Lung (tissue), 17 donors: ENCODE measurements at places on chromosomes 16 and 17. TPM values are rescaled to one million over a fixed set of nuclear protein-coding genes. Genes with fewer than 3 reads are reported as not detected.
A peak's percentile ranks its signal among the peaks of the same experiment; 100 is the strongest.

Gene MYL11
- total RNA-seq: not detected

Gene AMFR
- 86.1 TPM for total RNA-seq

Gene CACNG5
- total RNA-seq: not detected

Gene TMEM235
- 0.97 TPM for total RNA-seq

Gene SDR42E1
- 9.5 TPM for total RNA-seq

Gene ZPBP2
- total RNA-seq: not detected

DNA sequence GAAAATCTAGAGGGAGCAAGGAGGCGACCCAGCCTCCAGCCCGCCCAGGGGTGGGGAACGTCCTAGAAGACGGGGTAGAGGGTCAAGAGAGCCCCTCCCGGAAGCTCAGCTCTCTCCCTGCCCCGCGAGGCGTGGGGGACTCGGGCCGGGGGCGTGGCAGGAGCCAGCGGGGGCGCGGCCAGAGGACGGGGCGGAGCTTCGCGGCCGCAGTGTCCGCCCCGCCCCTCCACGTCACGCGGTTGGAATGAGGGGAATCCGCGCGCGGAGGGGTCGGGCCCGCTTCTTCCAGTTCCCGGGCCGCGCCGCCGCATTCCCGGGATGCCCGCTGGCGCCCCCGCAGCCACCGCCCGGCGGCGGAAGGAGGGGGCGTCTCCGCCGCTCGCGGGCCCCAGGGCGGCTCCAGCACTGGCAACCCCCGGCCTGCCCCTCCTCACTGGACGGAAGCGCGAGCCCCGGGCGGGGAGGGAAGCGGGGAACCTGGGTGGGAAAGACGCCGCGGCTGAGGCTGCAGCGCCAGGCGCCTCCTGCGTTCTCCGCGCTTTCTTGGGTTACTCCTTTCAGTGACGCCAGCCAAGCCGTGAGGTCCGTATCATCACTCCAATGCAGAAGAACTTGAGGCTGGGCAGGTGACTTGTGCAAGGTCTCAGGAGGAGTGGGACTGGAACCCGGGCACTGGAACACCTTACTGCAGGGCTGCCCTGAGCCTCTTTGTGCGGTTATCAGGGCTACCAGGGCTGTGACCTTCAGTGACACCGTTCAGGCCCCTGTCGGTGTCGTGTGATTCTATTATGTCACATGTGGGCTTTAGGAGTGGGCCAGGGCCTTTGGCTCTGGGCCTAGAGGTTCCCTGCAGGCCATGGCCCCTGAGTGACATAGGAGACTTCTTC is 4.3 kb downstream of the MYO1C start:
- DNase-seq: peak; percentile 93
- peak overlapping the region; percentile 94 for H3K27ac ChIP-seq
- no peaks in the 10 kb centered on the region for H3K36me3 ChIP-seq
- H3K27me3 ChIP-seq: no peaks in the 10 kb centered on the region

DNA sequence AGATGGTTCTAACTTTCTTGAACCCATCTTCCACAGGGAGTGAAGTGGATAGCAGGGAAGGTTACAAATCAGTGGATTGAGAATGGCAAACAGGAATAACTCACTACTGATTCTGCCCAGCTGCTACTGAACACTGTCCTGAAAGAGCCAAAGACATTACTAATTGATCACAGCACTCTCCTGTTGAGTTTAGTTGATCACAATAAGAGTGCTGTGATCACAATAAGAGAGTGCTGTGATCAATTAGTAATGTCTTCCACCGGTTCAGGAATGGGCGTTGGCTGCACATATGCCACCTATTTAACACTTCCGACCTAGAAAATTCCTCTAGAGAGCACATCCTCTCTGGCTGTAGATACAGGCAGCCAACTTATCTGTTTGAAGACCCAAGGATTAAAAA is 11.4 kb downstream of the CFAP97D1 start:
- H3K4me1 ChIP-seq: no peaks in the 10 kb centered on the region
- H3K36me3 ChIP-seq: no peaks in the 10 kb centered on the region
- H3K27me3 ChIP-seq: no peaks in the 10 kb centered on the region
- no peak overlapping the region for H3K27ac ChIP-seq

- H3K4me3 ChIP-seq: no peak overlapping the region
- no peaks in the 10 kb centered on the region for H3K36me3 ChIP-seq
- no peaks in the 10 kb centered on the region for H3K27me3 ChIP-seq
- no peak overlapping the region for H3K27ac ChIP-seq
- no peak for DNase-seq
Observed at GRCh38 chr17:4406386-4406785, 27.4 kb upstream of the SPNS3 start.

DNA sequence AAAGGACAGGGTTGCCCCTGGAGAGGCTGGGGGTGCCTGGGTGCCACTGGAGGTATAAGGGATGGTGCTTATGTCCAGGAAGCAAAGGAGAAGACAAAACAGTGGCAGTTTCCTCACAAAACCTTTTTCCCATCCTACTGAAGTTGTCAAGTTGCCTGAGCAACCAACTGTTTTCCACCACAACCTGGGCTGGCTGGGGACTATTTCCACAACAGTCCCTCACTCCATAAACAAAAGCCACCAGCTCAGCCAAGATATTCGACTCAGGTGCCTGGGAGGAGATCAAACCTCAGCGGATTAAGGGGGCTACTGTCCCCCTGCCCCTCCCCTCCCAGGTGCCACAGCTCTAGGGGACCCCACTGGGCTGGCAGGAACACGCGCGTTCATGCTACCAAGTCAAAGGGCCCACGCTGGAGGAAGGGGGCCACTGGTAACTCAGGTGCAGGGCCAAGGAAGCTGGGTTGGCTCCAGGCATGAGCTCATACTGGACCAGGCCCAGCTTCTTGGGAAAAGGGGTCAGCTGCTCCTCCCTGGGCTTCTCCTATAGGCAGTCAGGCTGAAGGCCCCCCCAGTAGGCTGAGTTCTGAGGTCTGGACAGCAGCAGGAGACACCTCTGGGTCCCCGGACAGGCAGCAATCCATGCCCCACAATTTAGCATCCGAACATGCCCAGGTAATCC is 45.7 kb upstream of the MRPS23 start:
- no peak overlapping the region for H3K4me3 ChIP-seq
- no peaks in the 10 kb centered on the region for H3K27me3 ChIP-seq
- DNase-seq: peak; percentile 53
- H3K36me3 ChIP-seq: no peaks in the 10 kb centered on the region
- peak overlapping the region; percentile 98 for H3K27ac ChIP-seq

- no peaks in the 10 kb centered on the region for H3K36me3 ChIP-seq
- H3K4me3 ChIP-seq: no peak overlapping the region
- H3K4me1 ChIP-seq: peaks cover 11% of the 10 kb centered on the region
- H3K27me3 ChIP-seq: no peaks in the 10 kb centered on the region
- DNase-seq: no peak
Observed at GRCh38 chr16:25063865-25064264, 47.7 kb upstream of the LCMT1 start.

GRCh38 chr17:17994271-17995069 is 21.8 kb downstream of the DRC3 start:
- no peaks in the 10 kb centered on the region for H3K4me1 ChIP-seq
- no peaks in the 10 kb centered on the region for H3K27me3 ChIP-seq
- H3K27ac ChIP-seq: no peak overlapping the region
- no peak overlapping the region for H3K4me3 ChIP-seq
- DNase-seq: no peak
- no peaks in the 10 kb centered on the region for H3K36me3 ChIP-seq

DNA sequence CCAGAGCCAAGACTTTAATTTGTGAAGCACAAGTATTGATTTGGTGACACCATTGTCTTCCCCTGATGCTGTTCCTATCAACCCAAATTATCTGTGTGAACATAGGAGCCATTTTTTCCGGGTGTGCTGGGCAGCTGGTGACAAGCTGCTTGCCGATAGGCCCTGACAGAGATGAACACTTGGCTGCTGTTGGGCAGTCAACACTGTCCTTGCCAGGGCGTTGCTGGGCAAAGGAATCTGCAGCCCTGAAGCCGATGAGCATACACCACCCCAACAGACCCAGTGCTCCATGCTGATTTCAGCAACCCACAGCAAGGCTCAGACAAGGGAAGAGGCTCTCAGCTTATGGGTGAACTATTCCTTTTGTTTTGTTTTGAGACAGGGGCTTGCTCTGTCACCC is 105.4 kb downstream of the YPEL2 start:
- DNase-seq: no peak
- no peaks in the 10 kb centered on the region for H3K36me3 ChIP-seq
- H3K27me3 ChIP-seq: no peaks in the 10 kb centered on the region
- no peak overlapping the region for H3K4me3 ChIP-seq
- H3K4me1 ChIP-seq: peaks cover 4% of the 10 kb centered on the region
- H3K27ac ChIP-seq: no peak overlapping the region

GRCh38 chr16:19524616-19525384 is 1.1 kb downstream of the CCP110 start:
- no peaks in the 10 kb centered on the region for H3K4me1 ChIP-seq
- DNase-seq: peak; percentile 29
- H3K27ac ChIP-seq: peak overlapping the region; percentile 81
- no peaks in the 10 kb centered on the region for H3K27me3 ChIP-seq
- peak overlapping the region; percentile 93 for H3K4me3 ChIP-seq

DNA sequence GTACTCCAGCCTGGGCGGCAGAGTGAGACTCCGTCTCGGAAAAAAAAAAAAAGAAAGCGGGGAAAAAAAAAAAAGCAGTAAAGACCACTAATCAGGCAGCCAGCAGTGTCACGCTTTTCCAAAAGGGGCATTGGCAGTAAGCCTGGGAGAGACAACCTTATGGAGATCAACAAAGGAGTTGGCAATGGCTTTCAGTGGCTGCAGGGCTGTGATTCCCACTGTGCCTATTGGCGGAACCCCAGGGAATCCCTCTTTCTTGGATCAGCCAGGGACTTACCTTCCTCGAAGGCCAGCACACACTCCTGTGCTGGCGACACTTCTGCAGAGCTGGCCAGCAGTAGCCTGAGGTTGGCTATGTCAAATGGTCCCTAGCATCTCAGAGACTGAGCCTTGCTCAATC is 43.2 kb upstream of the ZFHX3 start:
- no peaks in the 10 kb centered on the region for H3K36me3 ChIP-seq
- H3K4me3 ChIP-seq: no peak overlapping the region
- H3K27ac ChIP-seq: no peak overlapping the region
- peaks cover 15% of the 10 kb centered on the region for H3K4me1 ChIP-seq
- H3K27me3 ChIP-seq: no peaks in the 10 kb centered on the region

DNA sequence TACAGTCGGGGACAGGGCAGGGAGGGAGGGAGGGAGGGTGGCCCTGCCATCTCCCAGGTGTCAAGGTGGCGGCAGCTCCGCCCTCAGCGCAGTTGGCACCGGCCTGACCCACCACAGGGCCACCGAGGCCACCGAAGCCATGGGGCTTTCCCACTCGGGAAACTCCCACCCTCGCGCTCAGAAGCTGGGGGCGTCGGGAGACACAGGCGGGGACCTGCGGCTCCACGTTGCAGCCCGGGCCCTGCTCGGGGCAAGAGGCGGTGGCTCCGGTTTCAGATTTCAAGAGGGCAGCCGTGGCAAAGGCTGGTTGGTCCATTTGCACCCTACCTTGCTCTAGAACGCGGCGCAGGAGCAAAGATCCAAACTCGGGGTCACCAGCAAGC is 544 bp downstream of the CYB561 start:
- H3K4me1 ChIP-seq: peaks cover 18% of the 10 kb centered on the region
- no peaks in the 10 kb centered on the region for H3K36me3 ChIP-seq
- H3K27ac ChIP-seq: no peak overlapping the region
- H3K27me3 ChIP-seq: no peaks in the 10 kb centered on the region

DNA sequence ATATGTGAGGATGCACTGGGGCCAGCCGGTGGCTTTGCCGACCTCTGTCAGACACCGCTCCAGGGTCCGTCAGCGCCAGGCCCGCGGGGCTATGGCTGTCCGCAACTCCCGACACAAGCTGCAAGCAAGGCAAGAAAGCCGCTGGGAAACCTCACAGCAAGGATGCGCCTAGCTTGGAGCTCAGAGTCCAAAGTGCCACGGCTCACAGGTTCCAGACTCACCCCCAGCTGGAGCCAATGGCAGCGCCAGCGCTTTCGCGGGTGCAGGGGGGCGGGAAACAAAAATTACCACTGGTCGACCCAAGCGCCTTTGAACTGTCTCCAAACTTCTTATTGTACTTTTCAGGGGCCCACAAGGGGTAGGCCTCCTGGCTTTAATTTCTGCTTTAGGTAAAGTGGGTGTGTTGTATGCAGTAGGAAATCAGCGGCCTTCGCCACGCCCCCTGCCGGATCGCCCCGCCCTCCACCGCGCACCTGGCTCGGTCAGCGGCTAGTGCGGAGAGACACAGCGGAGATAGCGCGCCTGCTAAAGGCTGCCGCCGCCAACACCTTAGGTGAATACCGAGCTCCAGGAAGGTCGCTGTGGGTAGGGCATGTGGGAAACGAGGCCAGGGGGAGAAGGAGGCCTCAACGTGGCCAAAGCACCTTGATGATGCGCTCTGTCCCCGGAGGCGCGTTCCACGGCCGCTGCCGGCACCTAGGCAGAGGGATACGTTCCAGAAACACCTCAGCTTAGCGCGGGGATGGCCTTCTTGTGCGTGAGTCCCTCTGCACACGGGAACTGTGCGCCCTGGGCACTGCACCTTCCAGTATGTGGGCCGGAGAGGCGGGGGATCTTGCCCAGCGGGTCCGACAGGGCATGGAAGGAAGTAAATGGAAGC is 61.0 kb upstream of the RBL2 start:
- no peaks in the 10 kb centered on the region for H3K36me3 ChIP-seq
- peaks cover 37% of the 10 kb centered on the region for H3K27me3 ChIP-seq
- no peak overlapping the region for H3K27ac ChIP-seq
- H3K4me3 ChIP-seq: peak overlapping the region; percentile 12
